Smooth muscle cell of the pulmonary artery (primary cell): ENCODE measurements at places on chromosomes 11 and 22. TPM values are rescaled to one million over a fixed set of nuclear protein-coding genes. Genes with fewer than 3 reads are reported as not detected.

CENATAC gene
- total RNA-seq: 15.1 and 19.9 TPM in 2 replicates

FREY1 gene
- 1.5 and 1.6 TPM in 2 replicates for total RNA-seq

PRG2 gene
- 0.26 and 0.73 TPM in 2 replicates for total RNA-seq

TRIM22 gene
- 111 and 122 TPM in 2 replicates for total RNA-seq

OMP gene
- 0.43 and 0.98 TPM in 2 replicates for total RNA-seq

UBASH3B gene
- total RNA-seq: 18.0 and 56.8 TPM in 2 replicates

BDNF gene
- 26.9 and 44.0 TPM in 2 replicates for total RNA-seq
